ENCODE measurements at places on chromosomes 3 and 15.

DNA sequence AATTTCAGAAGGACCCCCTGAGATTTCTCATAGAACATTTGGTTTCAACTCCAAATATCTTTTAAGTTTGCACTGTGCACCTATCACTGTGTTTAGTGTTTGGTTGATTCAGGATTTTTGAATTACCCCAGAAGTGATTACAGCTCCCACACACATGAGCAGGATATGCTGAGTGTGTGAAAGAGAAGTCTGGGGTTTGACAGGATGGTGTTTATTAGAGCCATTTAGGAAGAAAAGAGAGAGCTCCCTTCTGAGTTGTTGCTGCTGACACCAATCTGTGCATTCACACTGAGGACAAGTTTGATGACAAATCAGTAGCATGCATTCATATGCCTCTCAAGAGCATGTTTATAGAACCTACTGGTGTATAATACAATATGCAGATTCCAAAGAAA lies 118.1 kb downstream of the RPL22L1 start:
- DNase-seq: peak; percentile 52

- DNase-seq: no peak
Observed at GRCh38 chr3:109923431-109923830, 586.1 kb upstream of the DPPA4 start.

DNA sequence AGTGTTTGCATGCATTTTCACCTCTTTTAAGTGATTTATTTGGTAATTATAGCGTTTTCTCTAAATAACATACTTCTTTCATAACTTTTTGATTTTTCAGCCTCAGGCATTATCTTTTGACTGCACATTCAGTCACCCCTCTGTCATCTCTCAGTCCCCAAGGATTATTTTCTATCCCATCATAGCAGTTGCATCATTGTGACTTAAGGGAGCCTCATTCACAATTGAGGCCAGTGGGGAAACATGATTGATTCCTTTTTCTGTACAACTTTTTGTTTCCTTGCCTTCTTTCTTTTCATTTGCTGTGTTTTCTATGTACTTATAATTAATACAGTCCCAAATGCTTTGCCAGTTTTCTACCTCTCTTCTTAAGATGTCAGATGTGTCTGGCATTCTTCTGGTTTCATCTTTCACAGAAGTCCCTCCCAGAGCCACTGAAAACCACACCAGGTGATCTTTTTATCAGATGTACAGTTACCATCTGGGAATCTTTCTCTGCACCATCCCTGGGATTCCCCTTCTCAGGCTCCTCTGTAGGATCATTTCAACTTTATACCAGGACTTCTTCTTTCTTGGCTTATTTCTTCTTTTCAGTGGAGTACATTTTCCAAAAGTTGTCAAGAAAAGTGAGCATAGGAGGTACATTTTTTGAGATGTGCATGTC lies 151.4 kb downstream of the RAP2B start:
- no peak for DNase-seq

- DNase-seq: no peak
Observed at GRCh38 chr3:114333180-114333922, 39.5 kb downstream of the TIGIT start.

DNA sequence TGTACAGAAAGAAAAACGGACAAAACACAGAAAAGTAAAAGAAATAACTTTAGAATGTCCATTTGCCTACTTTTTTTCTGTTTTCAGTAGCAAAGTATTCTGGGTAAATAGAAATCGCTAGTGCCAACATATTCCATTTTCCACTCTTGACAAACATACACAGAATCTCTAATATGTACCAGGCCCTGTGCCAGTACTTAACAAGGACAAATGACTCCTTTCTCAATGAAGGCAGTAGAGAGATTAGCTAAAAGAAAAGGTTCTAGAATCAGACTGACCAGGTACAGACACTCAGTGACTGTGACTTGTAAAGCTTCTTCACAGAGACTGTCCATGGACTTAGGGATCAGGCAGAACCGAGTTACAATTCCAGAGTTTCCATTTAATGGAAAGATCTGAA lies 165.8 kb upstream of the STAC start:
- no peak for DNase-seq
